Umbilical cord (tissue), 2 donors: ENCODE measurements at places on chromosomes 4 and X.

DNA sequence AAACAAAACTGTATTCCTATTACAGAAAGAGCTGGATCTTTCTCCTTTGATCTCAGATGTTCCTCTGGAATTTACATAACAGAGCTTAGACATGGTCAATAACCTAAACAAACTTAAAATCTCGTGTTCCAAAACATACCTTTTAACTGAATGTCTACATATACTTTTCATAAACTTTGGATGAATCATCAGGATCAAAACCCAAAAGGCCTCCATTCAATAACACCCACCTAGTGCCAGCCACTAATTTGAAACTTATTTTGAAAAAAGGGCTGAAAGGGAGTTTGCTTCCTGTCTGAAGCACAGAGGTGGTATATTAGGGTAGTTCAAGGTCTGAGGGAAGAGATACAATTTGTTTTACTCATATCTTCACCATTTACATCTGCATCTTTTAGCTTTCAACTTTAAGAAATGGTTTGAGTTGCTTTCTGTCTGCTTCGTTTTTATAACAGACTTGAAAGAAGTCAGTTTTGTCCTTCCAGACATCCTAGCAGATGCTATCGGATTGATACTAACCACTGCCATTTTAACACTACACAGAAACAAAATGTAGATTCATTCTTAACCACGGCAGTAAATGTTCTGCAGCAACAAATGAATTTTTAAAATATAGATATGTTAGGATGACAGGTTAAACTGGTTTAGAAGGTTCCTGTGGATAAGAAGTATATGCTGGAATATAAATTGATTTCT lies 242.8 kb upstream of the DKK2 start:
- DNase-seq = peak; percentile 77

GRCh38 chrX:39688576-39689375 lies 409.0 kb downstream of the BCOR start:
- DNase-seq = peak; percentile 73

DNA sequence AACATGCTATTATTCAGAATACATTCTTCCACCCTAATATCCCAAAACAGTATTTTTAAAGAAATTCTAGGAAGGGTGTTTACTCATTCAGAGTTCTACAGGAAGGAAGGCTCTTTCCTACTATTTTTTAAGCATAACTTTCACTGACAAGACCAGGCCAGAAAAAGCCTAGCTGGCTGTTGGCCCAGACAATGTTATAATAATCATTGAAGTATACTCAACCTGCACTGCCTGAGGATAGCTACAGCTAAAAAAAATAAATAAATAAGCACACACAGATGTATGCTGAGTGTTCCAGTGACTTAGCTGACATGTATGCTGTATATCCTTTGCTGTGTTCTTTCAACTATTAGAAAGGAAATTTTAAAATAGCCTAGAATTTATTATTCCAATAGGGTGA lies 145.8 kb upstream of the SPRY1 start:
- DNase-seq = peak; percentile 84

- peak; percentile 83 for DNase-seq
Measured at GRCh38 chr4:95537863-95538488, 10.8 kb downstream of the UNC5C start.

- DNase-seq = no peak
Measured at GRCh38 chrX:105694839-105695238, 127.5 kb upstream of the NRK start.

DNA sequence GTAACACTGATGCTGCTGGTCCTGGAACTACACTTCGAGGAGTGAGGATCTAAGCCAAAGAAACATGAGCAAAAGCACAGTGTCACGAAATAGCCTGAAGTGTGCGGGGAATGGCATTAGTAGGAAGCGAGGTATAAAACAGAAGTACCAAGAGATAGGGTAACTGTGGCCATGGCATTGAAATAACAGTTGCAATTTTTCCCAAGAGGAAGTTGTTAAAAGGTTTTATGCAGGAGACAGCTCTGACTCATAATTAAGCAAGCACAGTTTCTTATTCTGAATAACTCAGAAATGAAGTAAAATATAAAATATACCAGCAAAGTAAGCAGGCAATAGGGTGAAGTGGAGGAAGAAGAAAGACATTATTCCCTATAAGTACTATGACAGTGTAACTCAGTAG lies 90.3 kb upstream of the TMEM150C start:
- no peak for DNase-seq

GRCh38 chr4:39056023-39056422 lies 6.0 kb upstream of the KLHL5 start:
- no peak for DNase-seq

- no peak for DNase-seq
Measured at GRCh38 chr4:186079694-186080093, 10.7 kb downstream of the TLR3 start.

GRCh38 chr4:149214301-149214700 lies 601.3 kb downstream of the IQCM start:
- DNase-seq = no peak

DNA sequence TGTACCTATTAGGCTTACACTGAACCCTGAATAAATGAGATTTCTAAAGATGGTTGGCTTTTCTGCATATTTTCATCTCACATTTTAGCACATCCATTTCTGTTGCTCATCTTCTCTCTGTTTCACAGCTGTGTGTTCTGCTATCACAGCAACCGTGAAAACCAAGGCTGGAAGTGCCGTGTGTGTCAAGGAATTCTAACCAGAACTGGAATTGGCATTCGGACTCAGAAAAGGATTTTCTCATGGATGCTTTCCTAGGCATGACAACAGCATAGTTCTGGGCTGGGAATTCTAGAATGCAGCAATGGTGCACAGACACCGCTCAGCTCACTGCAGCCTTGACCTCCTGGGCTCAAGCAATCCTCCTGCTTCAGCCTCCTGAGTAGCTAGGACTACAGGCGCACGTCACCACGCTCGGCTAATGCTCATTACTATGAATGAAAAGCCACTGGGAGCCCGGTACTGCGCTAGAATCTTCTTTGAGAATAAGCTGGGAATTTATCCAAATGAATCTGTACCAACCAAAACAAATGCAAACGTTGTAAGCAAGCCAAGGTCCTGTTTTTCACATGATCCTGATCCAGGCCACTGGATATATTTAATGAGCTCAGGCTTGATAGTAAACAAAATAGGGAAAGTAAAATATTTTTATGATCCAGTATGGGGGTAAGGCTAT lies 105.2 kb downstream of the RBM47 start:
- DNase-seq = no peak

GRCh38 chrX:14309431-14309830 lies 219.9 kb upstream of the GLRA2 start:
- DNase-seq = no peak

DNA sequence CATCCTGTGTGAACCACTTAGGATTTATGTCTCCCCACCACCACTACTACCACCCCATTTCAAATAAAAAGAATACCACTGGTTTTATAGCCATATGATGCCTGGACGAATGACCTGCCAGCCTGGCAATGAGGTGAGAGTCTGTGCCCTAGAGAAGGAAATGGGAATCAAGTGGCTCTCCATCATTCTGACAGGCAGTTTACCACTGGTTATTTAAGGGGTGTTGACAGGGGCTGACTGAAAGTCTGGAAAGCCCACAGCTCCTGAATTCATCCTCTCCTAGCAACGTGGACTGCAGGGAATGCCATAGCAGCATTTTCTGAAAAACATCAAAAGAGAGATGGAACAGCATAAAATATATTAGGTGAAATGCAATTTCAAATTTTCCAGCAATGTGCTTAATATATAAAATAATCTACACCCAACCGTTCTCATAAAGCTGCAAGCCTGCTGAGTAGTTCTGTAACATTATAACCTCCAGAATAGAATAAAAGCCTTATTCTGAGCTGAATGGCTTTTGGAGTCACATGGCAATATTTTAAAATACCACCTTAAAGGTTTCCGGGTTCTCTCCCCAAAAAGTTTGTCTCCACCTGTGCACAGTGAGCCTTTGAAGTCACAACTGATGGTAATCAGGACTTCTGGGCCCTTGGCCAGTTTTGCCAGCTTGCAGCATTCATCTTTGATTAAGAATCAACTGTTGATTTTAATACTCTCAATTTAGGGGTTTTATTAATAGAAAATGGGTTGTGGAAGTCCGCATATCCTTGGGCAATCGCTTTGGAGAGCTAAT lies 121.5 kb downstream of the DCTD start:
- DNase-seq = no peak

DNA sequence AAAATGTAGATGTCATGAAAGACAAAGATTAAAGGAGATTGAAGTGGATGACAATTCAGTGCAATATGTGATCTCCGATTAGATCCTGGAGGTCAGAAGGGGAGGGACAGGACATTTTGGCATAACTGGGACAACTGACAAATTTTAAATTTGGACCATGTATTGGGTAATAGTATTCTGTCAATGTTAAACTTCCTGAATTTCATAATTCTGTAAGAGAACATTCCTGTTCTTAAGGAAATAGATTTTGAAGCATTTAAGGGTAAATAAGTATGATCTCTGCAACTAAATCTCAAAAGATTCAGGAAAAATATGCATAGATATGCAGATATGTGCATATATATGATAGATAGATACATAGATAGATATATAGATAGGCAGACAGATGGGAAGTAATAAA lies 11.0 kb downstream of the ODAPH start:
- DNase-seq = no peak

GRCh38 chr4:12507868-12508481 lies 976.2 kb downstream of the RAB28 start:
- DNase-seq = no peak

- DNase-seq = no peak
Measured at GRCh38 chr4:167088115-167088514, 146.2 kb downstream of the SPOCK3 start.

GRCh38 chr4:186887291-186887700 lies 163.6 kb upstream of the FAT1 start:
- DNase-seq = peak; percentile 15
